ENCODE measurements at places on chromosomes 1 and 21.

DNA sequence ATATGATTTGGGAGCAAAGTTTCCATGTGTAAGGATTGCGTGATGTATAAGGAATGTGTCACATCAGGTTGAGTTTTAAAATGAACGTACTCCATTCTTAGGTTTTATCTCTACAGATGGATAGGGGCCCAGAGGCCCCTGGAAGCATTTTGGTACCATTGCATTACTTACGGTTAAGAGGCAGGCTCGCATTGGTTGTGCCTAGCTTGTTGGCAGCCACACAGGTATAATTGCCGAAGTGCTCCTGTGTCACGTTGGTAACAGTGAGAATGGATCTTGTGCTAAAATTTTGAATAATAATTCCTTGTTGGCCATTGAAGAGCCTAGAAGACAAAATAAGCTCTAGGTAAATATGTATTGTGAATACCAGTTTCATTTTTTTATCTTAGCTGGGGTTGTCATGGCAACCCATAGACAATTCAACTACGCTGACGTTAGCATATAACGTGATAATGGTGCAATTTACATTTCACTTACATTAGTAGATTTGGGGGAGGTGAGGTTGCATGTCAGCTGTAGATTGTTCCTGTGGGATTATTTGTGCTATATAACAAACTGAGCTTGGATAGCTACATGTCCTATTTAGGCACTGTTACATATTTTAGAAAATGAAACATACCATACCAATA is 511.9 kb upstream of the ZRANB2 start:
- no peak for DNase-seq

- DNase-seq = no peak
These were observed 297.7 kb downstream of the PTPRC start for GRCh38 chr1:198936371-198937083.

- DNase-seq = no peak
These were observed at the start of gene S100A5 for GRCh38 chr1:153540394-153541361. Gene S100A5, minus strand, starts transcription at chr1:153540934. Its CDS starts 743 bp downstream, at chr1:153540191.

GRCh38 chr21:42237577-42237976 is 18.6 kb downstream of the ABCG1 start:
- DNase-seq = no peak

- DNase-seq = no peak
These were observed 94.6 kb downstream of the EIF4G3 start for GRCh38 chr1:21082073-21082472.

DNA sequence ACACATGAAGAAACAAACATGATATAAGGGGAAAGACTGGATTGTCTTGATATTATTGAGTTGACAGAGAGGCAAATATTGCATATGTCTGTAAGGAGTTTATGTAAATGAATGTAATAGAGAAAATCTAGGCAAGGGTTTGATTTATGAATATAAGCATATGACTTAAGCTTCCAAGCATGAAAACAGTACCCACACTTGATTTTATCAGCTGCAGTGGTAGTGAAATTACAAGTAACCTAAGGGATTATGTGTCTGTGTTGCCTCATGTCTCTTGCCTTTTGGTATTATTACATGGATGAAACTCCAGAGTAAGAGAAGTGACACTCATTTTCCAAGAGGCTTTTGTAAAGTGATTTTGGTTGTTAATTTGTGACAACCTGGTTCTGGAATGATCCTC is 1678.9 kb downstream of the KCNT2 start:
- DNase-seq = no peak

All from ascending aorta (tissue), 2 donors.